ENCODE measurements at places on chromosomes 2 and 18.
A peak's percentile ranks its signal among the peaks of the same experiment; 100 is the strongest.

- no peak for DNase-seq
These were observed 48.5 kb downstream of the ASXL2 start for GRCh38 chr2:25829828-25830227.

DNA sequence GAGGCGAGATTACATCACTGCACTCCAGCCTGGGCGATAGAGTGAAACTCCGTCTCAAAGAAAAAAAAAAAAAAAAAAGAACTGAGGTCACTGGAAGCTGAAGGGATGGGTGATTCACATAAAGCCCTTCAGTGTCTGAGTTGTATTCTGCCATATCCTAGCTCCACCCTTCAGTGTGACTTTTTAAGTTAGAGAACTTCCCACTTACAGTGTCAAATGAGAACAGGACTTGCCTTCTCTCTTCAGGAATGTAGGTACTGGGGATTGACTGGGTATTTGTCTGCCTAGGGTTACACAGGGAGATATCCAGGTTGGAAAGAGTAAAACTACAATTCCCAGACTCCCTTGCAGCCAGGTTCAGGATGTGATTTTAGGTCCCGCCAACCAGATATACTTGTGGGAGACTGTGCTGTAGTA, 37.9 kb downstream of the EHD3 start:
- DNase-seq, result peak; percentile 34

- no peak for DNase-seq
These were observed 120.7 kb downstream of the FEZ2 start for GRCh38 chr2:36477315-36477714.

GRCh38 chr2:54226260-54226659, 29.8 kb downstream of the TSPYL6 start:
- DNase-seq, result no peak

- DNase-seq, result no peak
These were observed 26.4 kb upstream of the ZNF532 start for GRCh38 chr18:58838165-58838860.

- no peak for DNase-seq
These were observed 22.9 kb downstream of the MARCHF4 start for GRCh38 chr2:216349366-216349765.
